ENCODE measurements at places on chromosomes 3 and 15. TPM values are rescaled to one million over a fixed set of nuclear protein-coding genes. Genes with fewer than 3 reads are reported as not detected.

SATB1 gene
- 17.5 TPM for total RNA-seq

DNA sequence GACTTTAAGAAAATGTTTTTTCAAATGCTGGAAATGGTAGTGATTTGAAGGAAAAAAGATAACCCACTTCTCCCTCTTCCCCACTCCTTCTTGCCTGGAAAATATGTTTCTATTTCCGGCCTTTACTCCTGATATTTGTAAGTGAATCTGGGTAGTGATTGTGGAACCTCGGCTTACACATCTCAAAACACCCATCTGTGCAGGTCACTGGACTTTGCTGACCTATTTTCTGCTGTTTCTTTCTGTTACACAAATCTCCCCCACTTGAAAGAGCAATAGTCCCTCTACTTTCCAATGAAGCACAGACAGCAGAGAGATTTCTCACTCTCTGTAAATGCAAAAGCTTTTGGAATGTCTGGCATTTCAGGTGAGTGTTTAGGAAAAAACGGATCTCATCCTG, 76.9 kb upstream of the ICE2 start:
- DNase-seq, result no peak

CDC25A gene
- total RNA-seq, result 15.8 TPM

DNA sequence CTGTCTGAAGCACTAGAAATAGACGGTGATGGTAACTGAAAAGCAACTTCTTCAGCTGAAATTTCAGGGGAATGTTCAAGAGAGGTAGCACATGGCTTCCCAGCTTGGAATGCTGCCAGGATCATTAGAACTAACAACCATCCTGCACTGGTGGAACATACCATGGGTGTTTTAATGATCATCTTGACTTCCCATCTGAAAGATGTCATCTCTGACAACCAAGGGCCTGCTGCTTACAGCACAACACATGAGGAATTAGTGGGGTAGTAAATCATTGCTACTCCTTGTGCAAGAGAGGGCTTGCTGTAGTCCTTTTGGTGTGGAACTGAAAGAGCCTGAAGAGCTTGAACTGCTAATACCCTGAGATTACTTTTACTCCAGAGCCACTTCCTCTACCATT, 853.7 kb downstream of the MCTP2 start:
- no peak for DNase-seq

- DNase-seq, result no peak
These were observed 15.8 kb downstream of the TGM4 start for GRCh38 chr3:44890258-44890657.

DNA sequence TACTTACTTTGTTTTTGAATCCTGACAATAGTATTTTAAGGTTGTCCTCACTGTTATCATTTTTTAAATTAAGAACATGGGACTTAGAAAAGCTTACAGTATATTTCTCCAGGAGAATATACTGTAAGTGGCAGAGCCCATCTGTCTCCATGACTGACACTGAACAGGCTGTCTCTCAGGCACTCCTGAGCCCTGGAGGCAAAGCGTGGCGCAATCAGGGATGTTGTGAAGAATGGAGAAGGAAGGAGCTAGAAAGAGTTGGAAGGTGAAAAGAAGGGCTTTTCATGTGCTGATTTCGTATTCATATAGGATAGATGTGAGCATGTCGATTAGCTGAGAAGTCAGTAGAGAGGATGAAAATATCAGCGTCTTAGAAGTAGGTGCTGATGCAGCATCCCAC, 41.5 kb downstream of the FGF12 start:
- no peak for DNase-seq

- DNase-seq, result no peak
These were observed 31.5 kb downstream of the SLC41A3 start for GRCh38 chr3:126052196-126053058.

SIDT1 gene
- total RNA-seq, result not detected

- no peak for DNase-seq
These were observed 1255.7 kb downstream of the ZPLD1 start for GRCh38 chr3:103690536-103690935.

- peak; percentile 3 for DNase-seq
These were observed 140.2 kb upstream of the SKOR1 start for GRCh38 chr15:67685008-67685599.

DNA sequence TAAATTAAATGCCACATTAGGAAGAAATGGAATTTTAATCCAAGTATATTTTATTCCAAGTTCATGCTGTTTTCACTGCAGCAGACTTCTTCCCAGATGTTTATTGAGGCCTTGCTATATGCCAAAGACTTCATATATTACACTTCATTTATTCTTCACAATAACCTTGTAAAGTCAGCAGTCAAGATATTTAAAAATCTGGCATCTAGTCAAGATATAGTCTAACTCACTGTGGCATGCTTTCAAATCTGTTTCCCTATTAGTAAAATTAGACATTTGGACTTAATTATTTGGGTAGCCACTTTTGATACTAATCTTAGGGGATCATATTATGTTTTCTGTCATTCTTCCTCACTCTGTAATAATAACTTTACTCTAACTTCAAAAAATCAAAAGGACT, 81.5 kb upstream of the VGLL3 start:
- DNase-seq, result no peak

GRCh38 chr3:99645277-99646106, 7.1 kb downstream of the COL8A1 start:
- DNase-seq, result no peak

DNA sequence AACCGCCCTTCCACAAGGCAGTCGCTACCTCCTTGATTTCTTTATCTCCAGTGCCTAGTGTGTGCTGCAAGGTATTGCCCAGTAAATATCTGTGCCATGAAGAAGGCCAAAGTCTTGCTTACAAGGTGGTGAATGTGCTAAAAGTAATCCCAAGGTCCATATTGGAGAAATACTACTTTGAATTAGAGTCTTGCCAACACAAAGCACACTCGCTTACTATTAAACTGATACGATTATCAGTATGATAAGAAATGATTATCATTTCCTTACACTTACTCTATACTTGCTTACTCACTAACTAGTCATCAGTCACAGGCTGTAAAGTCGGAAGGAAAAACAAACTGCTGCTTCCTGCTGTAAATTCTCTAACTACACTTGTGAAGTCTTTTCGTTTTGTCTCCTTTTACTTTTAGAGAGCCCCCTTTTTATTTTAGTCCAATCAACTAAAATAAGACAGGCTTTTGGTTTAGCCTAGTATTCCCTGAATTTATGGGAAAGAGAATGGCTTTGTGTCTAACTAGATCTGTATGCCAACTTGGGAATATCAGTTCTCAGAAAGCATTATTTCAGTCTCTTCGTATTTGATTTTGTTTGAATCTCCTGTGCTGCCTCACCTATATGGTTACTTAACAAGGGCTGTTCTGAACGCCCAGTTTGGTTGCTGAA, 107.1 kb upstream of the TSC22D2 start:
- DNase-seq, result peak; percentile 33

ARGFX gene
- total RNA-seq, result not detected

Measured in pulmonary artery endothelial cell (primary cell).